NCI-H510A (cell line): ENCODE measurements at places on chromosomes 1 and 21.

GRCh38 chr1:185929776-185930175 is 195.6 kb downstream of the HMCN1 start:
- DNase-seq = no peak

DNA sequence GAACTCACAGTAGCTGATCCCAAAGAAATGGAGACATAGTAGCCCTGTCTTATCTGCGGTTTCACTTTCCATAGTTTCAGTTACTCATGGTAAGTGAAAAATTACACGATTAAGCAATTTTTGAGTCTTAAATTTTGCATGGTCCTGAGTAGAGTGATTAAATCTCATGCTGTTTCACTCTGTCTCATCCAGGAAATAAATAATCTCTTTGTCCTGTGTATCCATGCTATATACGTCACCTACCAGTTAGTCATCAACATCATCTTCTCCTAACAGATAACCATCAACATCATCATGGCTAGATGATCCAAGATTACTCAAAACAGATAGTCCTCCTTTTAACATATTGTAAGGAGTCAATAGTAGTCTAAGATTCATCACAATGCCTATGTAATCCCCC is 1589.3 kb downstream of the BRINP3 start:
- no peak for DNase-seq

GRCh38 chr1:227560393-227561173 is 2.8 kb upstream of the ZNF678 start:
- DNase-seq = no peak

- no peak for DNase-seq
Measured at GRCh38 chr21:29939104-29939923, 482 bp downstream of the GRIK1 start.

DNA sequence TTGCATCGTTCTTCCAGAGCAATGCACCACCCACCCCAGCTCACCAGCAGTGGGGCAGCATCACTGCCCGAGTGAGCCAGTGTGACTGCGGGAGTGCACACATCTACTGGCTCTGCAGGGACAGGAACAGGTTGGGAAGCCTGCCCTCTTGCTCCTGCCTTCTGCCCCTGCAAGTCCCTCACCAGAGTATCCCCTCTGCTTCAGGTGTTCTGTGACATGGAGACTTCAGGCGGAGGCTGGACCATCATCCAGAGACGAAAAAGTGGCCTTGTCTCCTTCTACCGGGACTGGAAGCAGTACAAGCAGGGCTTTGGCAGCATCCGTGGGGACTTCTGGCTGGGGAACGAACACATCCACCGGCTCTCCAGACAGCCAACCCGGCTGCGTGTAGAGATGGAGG is 4.2 kb downstream of the ANGPTL7 start:
- no peak for DNase-seq

GRCh38 chr1:114189398-114189797 is 35.7 kb upstream of the SYT6 start:
- DNase-seq = no peak

- DNase-seq = no peak
Measured at GRCh38 chr1:32989160-32990050, 24.8 kb upstream of the RNF19B start.

DNA sequence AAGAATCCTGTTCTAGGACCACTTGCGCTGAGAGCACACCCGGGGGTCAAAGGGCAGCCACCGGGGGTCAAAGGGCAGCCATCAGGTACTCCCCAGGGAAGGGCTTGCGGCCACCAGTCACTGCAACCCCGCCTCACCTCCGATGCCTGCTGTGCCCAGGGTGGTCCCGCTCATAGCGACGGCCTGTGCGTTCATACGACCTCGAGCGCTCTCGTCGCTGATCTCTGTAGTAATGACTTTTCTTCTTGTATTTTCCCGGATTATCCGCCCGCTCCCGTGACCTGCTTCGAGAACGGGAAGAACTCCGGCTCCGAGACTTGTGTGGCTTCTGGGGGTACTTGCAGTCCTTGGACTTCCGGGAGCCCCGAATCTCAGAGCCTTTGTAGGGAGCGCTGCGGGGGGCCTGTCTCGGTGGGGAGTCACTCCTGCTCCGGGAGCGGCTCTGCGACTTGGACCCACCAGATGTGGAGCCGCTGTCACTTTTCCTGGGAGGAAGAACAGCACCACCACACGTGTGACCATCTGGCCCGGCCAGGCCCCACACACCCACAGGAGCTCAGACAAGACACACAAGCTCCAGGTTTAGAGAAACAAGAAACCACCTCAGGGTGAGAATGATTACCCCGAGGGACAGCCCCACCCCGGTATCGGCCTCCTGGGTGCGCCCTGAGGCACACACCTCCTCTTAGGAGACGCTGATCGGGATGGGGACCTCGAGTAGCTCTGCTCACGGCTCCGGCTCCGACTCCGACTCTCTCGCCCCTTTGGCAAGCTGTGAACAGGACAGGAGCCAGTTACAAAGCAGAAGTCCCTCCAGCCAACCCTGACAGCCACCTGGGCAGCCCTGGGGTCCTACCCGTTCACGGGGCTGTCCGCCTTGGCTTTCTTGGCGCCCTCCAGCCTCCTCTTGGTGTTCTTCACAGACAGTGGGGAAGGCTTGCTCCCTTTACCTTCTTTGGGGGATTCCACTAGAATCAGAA is 11.7 kb downstream of the CCNL2 start:
- no peak for DNase-seq

DNA sequence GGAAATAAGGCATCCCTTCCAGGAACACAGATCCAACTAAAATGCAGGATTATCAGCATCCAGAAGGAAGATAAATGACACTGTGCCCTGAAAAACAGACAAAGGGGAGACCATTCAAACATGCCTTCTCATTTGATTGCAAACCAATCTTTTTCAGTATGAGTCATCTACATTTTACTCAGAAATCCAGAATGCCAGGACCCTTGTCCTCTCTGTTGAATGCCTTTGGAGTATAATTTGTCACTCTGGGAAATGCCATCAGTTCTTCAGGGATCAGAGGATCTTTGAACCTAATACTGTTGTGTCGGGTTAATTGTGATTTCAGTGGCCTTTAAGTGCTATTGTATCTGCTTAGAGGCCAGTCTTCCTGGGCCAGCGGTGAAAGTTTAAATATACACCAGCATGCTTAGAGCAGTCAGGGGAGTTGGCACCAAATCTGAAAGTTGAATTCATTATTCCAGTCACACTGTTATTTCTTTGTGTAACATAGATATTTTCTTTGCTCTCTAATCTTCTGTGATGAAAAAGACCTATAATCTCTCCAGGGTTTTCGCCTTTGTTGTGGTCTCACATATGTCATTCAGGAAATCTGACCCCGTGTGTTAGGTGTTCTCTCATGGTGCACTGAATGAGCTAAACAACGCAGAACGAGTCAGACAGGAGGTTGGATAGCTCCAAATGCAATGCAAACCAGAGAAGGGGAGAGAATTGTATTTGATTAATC is 364.8 kb upstream of the SGIP1 start:
- DNase-seq = no peak

DNA sequence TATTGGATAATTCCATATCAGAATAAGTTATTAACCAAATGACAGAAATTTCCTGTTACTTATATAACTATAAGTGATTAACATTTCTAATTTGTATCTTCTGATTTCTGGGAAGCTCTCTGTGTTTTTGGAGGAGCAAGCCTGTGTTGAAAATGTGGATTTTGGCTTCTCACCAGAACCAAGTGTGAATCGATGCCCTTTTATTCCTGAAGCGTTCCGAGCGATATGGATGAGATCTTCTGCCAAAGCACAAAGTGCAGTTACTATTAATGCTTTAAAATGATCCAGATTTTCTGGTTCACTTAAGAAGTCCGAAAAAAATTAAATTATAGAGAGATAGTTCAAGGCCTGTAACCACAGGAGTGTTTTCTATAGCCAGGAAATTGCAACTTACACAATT is 22.8 kb downstream of the ALG14 start:
- DNase-seq = no peak

DNA sequence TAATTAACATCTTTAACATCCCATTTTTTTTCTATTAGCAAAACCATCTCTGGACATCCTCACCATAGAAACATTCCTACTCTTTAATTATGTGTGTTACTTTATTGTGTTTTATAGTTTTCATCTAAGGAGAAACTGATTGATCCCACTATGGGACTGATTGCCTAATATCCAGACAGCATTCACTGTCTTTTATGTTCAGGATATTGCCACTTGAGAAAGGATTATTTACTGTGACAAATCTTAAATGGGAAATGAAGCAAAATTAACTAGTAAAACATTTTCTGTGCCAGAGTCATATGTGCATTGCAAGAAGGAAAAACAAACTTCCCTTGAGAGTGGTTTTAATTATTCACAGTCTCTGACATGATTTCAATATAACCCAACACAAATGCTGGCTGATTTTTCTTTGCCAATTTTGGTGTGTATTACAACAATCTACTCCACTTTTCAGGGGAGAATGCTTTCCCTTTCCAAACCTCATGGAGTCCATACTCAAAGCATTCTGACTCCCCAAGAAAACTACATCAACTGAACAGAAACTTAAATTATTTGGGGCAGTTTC is 15.8 kb upstream of the RGS13 start:
- no peak for DNase-seq

DNA sequence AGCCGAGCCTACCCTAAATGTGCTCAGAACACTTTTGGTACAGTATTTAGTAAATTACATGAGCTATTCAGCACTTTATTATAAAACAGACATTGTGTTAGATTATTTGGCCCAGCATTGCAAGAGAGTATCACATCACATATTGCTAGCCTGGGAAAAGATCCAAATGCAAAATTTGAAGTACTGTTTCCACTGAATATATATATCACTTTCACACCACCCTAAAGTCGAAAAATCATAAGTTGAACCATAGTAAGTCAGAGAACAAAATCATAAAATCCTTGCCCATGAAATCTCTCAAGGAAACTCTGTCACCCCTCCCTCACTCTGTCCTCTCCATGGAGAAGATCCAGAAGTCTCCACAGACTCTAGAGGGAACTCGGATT is 33.1 kb downstream of the RGS8 start:
- DNase-seq = no peak

GRCh38 chr1:228833911-228834688 is 98.8 kb downstream of the RHOU start:
- no peak for DNase-seq

GRCh38 chr1:213075725-213076124 is 24.7 kb downstream of the RPS6KC1 start:
- DNase-seq = no peak

- no peak for DNase-seq
Measured at GRCh38 chr1:31127266-31127665, 61.7 kb upstream of the PUM1 start.

DNA sequence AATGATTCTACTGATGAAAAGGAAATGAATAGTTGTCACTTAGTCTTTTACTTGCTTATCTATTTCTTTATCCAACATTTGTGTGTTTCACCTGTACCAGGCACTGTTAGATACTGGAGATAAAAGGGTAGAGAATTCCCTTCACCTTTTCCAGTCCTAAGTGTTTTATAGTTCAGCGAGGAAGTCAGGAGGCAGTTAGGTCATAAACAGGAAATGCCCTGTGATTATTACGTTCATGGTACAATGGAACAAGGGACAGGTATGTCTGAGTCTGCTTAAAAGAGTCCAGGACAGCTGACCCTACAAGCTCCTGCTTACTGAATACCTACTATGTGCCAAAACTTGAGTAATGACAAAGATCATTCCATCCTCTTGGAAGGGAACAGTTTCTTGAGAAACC is 77.8 kb downstream of the TNR start:
- no peak for DNase-seq

DNA sequence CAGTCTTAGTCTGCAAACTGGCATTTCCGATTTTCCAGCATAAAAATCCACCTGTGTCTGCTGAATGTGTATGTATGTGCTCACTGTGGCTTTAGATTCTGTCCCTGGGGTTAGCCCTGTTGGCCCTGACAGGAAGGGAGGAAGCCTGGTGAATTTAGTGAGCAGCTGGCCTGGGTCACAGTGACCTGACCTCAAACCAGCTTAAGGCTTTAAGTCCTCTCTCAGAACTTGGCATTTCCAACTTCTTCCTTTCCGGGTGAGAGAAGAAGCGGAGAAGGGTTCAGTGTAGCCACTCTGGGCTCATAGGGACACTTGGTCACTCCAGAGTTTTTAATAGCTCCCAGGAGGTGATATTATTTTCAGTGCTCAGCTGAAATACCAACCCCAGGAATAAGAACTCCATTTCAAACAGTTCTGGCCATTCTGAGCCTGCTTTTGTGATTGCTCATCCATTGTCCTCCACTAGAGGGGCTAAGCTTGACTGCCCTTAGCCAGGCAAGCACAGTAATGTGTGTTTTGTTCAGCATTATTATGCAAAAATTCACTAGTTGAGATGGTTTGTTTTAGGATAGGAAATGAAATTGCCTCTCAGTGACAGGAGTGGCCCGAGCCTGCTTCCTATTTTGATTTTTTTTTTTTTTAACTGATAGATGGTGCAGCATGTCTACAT is 2.5 kb upstream of the OLFML3 start:
- DNase-seq = no peak

DNA sequence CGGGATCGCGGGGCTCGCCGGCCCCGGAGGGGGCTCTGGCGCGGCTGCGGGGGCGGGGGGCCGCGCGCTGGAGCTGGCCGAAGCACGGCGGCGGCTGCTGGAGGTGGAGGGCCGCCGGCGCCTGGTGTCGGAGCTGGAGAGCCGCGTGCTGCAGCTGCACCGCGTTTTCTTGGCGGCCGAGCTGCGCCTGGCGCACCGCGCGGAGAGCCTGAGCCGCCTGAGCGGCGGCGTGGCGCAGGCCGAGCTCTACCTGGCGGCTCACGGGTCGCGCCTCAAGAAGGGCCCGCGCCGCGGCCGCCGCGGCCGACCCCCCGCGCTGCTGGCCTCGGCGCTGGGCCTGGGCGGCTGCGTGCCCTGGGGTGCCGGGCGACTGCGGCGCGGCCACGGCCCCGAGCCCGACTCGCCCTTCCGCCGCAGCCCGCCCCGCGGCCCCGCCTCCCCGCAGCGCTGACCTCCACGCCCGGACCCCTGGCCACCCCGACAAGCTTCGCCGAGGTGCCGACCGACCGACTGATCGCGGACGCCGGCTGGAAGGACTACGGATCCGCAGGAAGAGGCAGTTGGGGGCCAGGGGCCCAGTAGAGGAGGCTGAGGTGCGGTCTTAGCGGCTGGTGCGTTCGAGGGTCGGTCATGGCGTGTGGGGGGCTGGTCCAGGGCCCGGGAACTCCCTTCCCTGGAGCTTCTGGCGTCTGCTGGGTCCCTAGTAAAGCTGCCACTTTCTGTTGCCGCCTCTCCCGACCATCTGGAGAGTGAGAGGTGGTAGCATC is 711 bp downstream of the TRNP1 start:
- no peak for DNase-seq
